Natural killer cell (primary cell): ENCODE measurements at places on chromosomes 5 and 9.

DNA sequence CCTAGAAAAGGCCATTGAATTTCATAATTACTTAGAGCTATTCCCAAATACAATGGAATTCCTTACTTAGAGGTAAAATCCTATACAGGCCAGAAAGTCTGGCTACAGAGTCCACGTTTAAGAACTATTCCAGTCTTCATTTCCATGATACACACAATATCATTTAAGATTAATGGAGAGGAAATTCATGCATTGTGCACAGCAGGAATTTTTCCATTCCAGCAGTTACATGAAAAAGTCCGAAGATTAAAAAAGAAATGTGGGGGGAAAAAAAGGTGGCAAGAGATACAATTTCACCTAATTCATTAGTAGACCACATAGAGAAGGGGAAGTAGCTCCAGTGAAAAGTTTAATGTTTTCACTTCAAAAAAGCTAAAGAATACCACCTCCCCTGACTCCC lies 63.1 kb downstream of the CHD1 start:
- peaks cover 82% of the 10 kb centered on the region for H3K36me3 ChIP-seq
- no peak overlapping the region for H3K27ac ChIP-seq
- H3K27me3 ChIP-seq: no peaks in the 10 kb centered on the region
- H3K4me1 ChIP-seq: no peaks in the 10 kb centered on the region

GRCh38 chr9:31807574-31808256 lies 576.7 kb upstream of the ACO1 start:
- no peak overlapping the region for H3K4me3 ChIP-seq
- DNase-seq: no peak
- no peak overlapping the region for H3K27ac ChIP-seq
- H3K27me3 ChIP-seq: no peaks in the 10 kb centered on the region

- DNase-seq: no peak
- H3K27me3 ChIP-seq: no peaks in the 10 kb centered on the region
- H3K4me1 ChIP-seq: no peaks in the 10 kb centered on the region
- no peaks in the 10 kb centered on the region for H3K36me3 ChIP-seq
These were observed 1253.2 kb downstream of the EFNA5 start for GRCh38 chr5:106417566-106417965.

- DNase-seq: no peak
- H3K27ac ChIP-seq: no peak overlapping the region
- H3K4me3 ChIP-seq: no peak overlapping the region
- no peaks in the 10 kb centered on the region for H3K27me3 ChIP-seq
These were observed 324.9 kb upstream of the IRX4 start for GRCh38 chr5:2207416-2208238.

GRCh38 chr5:137888863-137889759 lies at the start of gene PKD2L2:
PKD2L2 (plus strand) TSS chr5:137889457; CDS start chr5:137889492, 35 bp downstream.
- H3K36me3 ChIP-seq: no peaks in the 10 kb centered on the region
- no peaks in the 10 kb centered on the region for H3K27me3 ChIP-seq
- H3K27ac ChIP-seq: peak within 1 kb of the TSS; percentile 80

GRCh38 chr5:135602882-135603721 lies 24.3 kb upstream of the CXCL14 start:
- DNase-seq: no peak
- no peak overlapping the region for H3K4me3 ChIP-seq
- no peak overlapping the region for H3K27ac ChIP-seq
- H3K36me3 ChIP-seq: no peaks in the 10 kb centered on the region
- no peaks in the 10 kb centered on the region for H3K4me1 ChIP-seq
- no peaks in the 10 kb centered on the region for H3K27me3 ChIP-seq

GRCh38 chr5:87004101-87004500 lies 263.6 kb upstream of the RASA1 start:
- DNase-seq: no peak
- no peaks in the 10 kb centered on the region for H3K4me1 ChIP-seq
- H3K4me3 ChIP-seq: no peak overlapping the region
- H3K27me3 ChIP-seq: no peaks in the 10 kb centered on the region

- no peaks in the 10 kb centered on the region for H3K36me3 ChIP-seq
- H3K27me3 ChIP-seq: no peaks in the 10 kb centered on the region
- no peak overlapping the region for H3K27ac ChIP-seq
- H3K4me3 ChIP-seq: no peak overlapping the region
- peaks cover 18% of the 10 kb centered on the region for H3K4me1 ChIP-seq
These were observed 109.5 kb upstream of the RAD23B start for GRCh38 chr9:107173422-107174180.

GRCh38 chr5:178394074-178394473 lies 161.5 kb upstream of the PHYKPL start:
- H3K4me1 ChIP-seq: no peaks in the 10 kb centered on the region
- no peak for DNase-seq
- no peak overlapping the region for H3K27ac ChIP-seq
- no peaks in the 10 kb centered on the region for H3K36me3 ChIP-seq

GRCh38 chr9:33131790-33132772 lies 35.1 kb downstream of the B4GALT1 start:
- H3K27ac ChIP-seq: peak overlapping the region; percentile 82
- peaks cover 76% of the 10 kb centered on the region for H3K4me1 ChIP-seq
- H3K4me3 ChIP-seq: no peak overlapping the region
